Umbilical cord (tissue), 2 donors: ENCODE measurements at places on chromosomes 12 and 14. TPM values are rescaled to one million over a fixed set of nuclear protein-coding genes. Genes with fewer than 3 reads are reported as not detected.

SERPINA10 gene
- 1.2 TPM for total RNA-seq

POU6F1 gene
- 7.2 TPM for total RNA-seq

SIX4 gene
- total RNA-seq, result 2.6 TPM

CD4 gene
- total RNA-seq, result 10.4 TPM

PZP gene
- 2.6 TPM for total RNA-seq

DNA sequence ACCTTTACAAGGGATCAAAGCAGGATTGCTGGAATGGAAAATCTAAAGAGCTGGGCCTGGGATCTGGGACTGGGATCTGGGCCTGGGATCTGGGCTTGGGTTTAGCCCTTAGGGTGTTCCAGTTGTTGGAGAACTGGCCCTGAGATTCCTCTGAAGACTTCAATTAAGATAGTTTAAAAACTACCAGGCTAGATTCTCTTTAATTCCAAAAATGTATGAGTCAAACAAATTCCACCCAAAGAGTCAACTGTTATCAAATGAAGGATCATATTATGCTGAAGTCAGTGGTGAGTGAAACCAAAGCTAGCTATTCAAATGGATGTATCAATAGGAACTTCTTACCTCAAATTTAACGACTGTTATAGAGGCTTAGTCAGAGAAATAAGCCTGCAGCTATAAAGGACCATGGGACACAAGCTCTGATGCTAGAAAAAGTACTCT lies 40.5 kb downstream of the LIMA1 start:
- peak; percentile 51 for DNase-seq

DNA sequence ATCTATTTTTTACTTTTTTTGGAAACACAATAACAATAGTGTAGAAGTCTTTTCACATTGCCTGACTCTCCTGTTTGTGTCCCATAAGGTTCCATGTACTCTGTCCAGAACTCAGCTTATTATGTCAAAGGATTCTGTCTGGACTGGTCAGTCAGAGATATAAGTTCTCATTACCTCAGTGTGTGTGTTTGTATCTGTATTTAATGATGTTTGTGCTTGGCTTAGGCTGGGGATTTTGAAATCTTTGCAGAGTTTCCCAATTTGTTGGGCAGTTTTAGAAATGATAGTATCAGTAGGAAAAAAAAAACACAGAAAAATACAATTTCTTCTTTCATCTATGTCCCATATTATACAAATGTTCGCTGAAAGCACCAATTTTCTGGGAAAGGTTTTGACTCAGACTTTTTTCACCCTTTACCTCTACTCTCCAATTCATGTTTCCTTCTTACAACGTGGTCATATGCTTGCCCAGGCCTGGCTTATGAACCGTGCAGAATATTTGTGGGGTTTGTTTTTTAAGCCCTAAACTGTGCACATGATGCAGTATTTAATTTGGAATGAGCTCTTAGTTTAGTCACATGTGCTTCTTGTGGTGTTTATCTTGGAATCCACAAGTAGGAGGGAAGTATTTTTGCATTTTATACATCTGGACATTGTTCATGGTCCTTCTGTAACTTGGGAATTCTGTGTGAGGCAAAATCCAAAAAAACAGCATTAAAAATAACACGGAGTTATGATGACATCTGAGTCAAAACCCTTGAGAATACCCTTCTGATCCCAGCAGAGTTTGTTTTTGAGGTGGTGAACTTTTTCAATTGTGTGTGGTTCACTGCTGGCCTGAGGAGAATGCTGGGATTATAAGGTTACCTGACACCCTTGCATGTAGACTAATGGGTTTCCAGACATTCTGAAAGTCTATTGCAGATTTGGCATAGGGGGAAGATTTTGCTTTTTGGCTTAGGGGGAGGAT lies 121.2 kb downstream of the RAD51B start:
- peak; percentile 67 for DNase-seq

DNA sequence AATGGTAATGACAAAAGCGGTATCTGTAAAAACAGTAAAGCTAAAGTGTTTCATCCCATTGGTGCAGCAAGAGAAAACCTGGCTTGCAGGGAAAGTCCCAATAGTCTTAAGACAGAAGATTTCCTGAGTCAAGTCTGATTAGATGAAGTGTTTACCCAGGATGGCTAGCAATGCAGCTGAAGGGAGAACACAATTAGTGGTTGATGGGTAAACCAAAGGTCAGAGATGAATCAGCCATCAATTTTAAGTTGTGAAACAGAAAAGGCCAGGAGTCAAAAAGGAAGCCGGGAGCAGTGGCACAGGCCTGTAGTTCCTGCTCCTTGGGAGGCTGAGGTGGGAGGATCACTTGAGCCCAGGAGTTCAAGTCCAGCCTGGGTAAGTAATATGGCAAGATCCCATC lies 52.6 kb downstream of the SEC23A start:
- DNase-seq, result no peak

DNA sequence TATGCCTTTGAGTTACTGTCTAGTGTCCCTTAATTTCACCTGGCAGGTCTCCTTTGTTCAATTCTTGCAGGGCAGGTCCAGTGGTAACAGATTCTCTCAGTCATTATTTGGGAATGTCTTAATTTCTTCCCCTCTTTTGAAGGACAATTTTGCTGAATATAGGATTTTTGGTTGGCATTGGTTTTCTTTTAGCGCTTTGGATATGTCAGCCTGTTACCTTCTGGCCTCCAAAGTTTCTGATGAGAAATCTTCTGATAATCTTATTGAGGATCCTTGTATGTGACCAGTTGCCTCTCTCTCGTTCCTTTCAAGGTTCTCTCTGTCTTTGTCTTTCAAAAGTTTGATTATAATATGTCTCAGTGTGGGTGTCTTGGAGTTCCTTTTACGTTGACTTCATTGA lies 38.1 kb downstream of the ZDHHC17 start:
- DNase-seq, result no peak

- DNase-seq, result no peak
Observed at GRCh38 chr12:29563636-29564035, 66.2 kb upstream of the OVCH1 start.

DNA sequence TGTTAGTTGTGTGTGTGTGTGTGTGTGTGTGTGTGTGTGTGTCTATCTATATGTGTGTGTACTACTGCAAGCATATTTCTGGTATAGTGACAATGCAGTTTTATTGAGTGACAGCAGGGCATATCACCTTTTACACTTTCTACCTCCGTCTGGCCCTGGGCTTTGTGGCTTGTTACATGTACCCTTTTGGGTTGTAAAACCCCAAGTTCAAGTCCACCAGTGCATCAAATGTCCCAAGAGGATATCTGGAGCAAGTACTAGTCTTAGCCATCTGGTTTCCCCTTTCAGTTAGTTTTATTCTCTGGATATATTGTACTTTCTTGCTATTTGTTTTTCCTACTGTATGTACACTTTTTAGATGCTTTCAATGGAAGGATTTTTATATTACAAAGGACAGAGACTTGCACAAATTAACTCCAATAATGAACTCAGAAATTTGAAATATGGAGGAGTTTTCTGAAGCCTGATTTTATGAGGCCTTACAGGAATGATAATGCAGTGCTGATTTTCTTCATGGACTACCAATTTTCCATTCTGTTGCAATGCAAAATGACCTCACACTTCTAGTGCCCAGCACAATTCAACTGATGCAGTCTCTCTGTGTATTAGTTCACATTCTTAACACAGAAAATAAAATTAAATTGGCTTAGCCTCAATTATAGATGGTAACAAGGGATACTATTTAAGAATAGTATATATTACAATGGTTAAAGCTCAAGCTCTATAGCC lies 29.1 kb downstream of the SLC16A7 start:
- DNase-seq, result no peak

DNA sequence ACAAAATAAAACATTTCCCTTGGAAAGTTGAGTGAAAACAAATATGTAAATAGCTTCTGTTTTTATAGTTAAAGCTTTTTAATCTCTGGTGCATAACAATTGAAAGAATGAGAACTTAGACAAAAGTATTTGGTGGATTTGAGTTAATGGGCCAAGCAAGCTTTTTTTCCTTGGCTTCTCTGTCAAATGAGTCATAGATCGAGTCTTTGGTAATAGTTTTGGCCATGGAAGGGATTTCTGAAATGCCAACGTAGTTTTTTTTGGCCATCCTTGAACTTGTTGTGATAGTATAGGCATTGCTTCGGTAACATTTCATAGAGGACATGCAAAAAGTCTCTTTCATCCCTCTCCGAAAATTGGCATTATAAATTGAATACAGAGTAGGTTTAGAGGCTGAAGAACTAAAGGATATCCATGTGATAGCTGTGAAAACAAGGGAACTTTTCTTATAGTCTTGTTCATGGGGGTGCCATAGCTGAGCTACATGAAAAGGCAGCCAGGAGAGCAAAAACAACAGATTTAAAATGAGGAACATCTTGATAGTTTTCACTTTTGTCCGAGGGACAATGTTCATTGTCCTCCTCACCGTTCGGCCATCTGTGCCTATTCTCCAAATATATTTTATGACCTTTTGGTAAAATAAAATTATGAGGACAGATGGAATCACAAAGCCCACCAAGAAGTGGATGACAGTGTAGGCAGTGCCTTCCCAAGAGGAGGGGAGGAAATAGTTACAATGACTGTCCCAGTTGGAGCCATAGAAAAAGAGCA lies 34.7 kb downstream of the GPR19 start:
- DNase-seq, result no peak

DNA sequence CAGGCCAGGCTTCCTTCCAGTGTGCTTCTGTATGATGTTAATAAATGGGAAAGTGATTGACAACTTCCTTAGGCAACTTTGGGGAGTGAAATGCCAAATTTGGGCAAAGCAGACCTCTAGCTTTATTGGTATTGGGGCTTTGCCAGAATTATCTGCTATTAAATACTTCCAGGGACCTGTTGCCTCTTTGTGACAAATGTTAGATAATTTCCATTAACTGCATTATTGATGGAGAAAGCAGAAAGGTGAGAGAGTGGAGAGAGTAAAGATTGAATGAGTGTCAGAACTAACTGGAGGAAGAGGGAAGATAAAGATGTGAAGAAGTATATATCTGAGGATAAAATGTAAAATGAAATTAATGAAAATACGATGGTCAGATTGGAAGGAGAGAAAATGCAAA lies 94.5 kb downstream of the CACNA1C start:
- DNase-seq, result no peak

DNA sequence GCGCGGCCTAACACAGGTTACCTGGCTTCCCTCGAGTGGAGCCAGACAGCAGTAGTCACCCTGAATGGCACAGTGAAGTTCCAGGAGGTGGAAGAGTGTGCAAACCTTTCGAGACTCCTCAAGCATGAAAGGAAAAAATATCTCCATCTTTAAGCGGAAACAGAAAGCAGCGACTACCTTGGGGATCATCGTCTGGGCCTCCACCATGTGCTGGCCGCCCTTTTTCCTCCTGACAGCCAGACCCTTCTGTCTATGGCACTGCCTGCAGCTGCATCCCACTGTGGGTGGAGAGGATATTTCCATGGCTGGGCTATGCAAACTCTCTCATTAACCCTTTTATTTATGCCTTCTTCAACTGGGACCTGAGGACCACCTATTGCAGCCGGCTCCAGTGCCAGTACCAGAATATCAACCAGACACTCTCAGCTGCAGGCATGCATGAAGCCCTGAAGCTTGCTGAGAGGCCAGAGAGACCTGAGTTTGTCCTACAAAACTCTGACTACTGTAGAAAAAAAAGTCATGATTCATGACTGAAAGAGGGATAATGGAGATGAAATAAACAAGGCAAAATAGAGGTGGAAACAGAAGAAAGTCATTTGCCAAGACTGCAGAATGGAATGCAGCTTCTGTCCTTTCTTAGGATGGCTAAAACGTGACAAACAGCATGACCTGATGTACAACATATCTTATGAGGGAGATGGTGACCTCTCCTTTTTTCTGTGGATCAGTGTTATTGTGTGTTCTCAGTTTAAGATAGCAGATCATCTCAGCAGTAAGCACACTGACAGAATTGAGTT lies 2.4 kb upstream of the HEBP1 start:
- DNase-seq, result no peak

DNA sequence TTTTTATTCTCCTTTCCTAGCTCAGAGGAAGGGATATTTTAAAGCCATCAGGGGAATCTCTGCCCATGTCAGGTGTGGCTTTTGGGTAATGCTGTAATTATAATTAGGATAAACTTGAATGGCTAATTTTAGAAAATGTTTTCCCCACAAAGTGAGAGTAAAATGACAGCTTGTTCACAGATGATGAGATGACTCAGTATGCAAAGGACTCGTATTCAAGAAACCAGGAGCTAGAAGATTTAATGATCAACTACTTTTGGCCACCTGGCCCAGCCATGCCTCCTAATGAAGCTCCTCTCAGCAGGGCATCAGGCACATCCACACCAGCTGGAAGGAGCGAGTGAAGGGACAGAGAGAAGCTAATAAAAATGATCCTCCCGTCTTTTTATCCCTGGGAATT lies 29.0 kb upstream of the PLEKHG7 start:
- no peak for DNase-seq

- no peak for DNase-seq
Observed at GRCh38 chr12:89693639-89694202, 14.9 kb downstream of the ATP2B1 start.

DNA sequence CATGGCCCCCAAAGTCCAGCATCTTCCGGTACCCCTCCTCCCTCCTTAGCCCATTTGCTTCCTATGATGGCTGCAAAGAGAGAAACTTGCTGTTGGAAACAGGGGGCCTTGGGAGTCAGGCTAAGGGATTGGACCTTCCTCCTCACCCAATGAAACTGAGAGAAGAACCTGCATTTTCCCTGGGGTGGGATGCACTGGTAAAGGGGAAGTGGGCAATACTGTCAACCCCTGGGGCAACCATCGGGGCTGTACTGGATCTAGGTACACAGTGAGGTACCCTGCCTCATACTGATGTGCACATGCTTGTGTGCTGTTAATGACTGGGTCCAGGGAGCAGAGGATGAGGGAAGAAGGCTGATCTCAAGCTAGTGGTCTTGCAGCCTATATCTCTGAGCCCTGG lies 11.0 kb upstream of the JPH4 start:
- no peak for DNase-seq

DNA sequence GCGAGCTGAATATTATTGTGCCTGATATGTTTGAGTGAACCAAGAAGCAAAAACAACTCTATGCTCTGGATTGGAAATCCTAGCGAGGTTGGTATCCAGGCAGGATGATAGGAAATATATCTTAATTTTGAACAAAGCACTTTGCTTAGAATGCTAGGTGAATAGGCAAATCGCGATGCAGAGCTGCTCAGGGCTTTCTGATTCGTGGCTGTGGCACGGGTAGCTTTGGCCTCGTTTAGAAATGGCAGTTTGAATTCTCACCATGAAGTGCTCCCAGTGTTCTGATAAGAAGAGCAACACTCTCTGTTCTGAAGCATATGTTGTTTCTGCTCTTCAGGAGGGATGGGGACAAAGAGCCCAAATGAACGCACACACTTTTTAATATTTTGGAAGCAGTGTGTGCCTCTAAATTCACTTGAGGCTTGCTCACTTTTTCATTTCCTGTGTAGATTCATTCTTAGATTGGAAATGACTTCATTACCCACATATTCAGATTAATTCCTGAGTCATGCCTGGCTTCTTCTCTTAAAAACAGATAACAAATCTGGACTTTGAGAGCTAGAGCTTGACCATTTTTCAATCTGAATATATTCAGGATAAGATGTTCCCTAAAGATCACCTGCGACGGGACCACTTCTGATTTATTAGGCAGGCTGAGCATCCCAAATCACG lies 200.9 kb downstream of the RPAP3 start:
- peak; percentile 35 for DNase-seq

- DNase-seq, result no peak
Observed at GRCh38 chr12:64236549-64236948, 14.5 kb upstream of the KICS2 start.
